Activated CD4-positive, alpha-beta T cell treated with anti-CD3 and anti-CD28 coated beads for 36 hours (primary cell): ENCODE measurements at places on chromosomes 12 and 14. TPM values are rescaled to one million over a fixed set of nuclear protein-coding genes. Genes with fewer than 3 reads are reported as not detected.

The NFATC4 gene
- total RNA-seq, result 0.30 TPM

The PTGER2 gene
- total RNA-seq, result 2.4 TPM

The MYO1H gene
- total RNA-seq, result not detected

The FGF23 gene
- not detected for total RNA-seq

The LTBP2 gene
- 0.37 TPM for total RNA-seq

The SPTSSA gene
- 8.9 TPM for total RNA-seq

The AMIGO2 gene
- total RNA-seq, result 17.1 TPM

The OR4M1 gene
- total RNA-seq, result not detected

The TAS2R30 gene
- 1.4 TPM for total RNA-seq

The A2M gene
- total RNA-seq, result 0.16 TPM

- peaks cover 31% of the 10 kb centered on the region for H3K36me3 ChIP-seq
- H3K27me3 ChIP-seq, result no peaks in the 10 kb centered on the region
- DNase-seq, result no peak
- peaks cover 9% of the 10 kb centered on the region for H3K4me1 ChIP-seq
These were observed 74.7 kb downstream of the NIN start for GRCh38 chr14:50756300-50756699.

DNA sequence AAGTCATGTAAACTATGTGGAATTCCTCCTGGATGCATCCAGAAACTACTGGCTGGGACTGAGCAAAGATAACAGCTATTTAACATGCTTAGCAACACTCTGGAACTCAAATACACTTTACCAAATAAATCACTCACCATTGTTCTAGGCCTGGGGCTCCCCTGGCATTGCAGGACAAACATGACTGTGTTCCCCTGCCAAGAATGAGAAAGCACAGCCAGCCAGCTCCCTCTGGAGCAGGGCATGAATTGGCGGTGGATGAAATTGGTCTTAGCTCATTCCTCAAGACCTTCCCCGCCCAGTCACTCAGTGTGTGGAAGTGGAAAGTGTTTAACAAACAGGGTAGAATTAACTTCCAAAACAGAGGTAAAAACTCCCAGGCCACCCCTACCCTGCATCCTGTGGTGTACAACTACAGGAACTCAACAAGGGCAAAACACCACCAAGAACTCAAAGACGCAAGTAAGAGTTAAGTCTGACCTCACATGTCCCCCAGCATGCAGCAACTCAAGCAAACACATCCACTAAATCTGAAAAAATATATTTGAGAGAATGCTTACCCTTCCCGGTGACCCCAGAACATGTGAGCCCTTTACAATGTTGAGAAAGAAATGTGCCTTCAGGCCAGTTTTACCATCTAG is 58.4 kb upstream of the BDKRB2 start:
- H3K4me1 ChIP-seq, result no peaks in the 10 kb centered on the region
- DNase-seq, result no peak
- no peaks in the 10 kb centered on the region for H3K36me3 ChIP-seq

DNA sequence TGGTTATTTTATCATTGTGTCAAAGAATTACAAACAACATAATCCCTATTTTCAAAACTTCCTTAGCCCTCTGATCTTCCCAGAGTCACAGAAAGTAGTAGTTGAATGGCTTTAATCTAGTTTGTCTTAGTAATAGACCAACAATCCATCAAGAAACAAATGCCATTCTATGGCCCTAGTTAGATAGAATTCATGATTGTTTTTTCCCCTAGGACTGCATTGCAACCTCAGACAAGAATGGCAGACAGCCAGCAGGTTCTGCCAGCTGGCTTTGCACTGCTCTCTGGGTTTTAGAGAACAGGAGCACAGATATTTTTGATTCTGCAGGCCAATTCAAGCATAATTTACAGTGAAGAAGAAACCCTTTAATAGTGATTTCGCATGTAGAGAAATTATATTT is 33.8 kb downstream of the SYT1 start:
- no peak for DNase-seq
- no peaks in the 10 kb centered on the region for H3K36me3 ChIP-seq
- no peak overlapping the region for H3K4me3 ChIP-seq
- H3K4me1 ChIP-seq, result no peaks in the 10 kb centered on the region

DNA sequence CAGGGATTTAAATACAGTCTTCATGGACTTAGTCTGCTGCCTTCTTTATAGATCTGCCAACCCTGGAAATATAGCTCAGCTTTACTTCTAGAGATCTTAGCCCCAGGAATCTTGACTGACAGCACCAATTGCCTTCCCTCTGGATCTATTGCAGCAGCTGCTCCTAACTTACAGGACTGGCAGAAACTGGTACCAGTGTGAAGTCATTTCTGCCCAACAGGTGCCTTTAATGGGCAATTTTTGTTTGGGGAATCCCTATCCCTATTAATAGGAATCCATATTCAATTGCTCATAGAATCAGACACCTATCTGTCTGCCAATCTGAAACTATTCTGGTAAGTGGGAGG is 27.2 kb downstream of the SPX start:
- H3K27me3 ChIP-seq, result peaks cover 2% of the 10 kb centered on the region
- H3K4me3 ChIP-seq, result no peak overlapping the region
- H3K27ac ChIP-seq, result no peak overlapping the region
- H3K36me3 ChIP-seq, result no peaks in the 10 kb centered on the region
- no peaks in the 10 kb centered on the region for H3K4me1 ChIP-seq

DNA sequence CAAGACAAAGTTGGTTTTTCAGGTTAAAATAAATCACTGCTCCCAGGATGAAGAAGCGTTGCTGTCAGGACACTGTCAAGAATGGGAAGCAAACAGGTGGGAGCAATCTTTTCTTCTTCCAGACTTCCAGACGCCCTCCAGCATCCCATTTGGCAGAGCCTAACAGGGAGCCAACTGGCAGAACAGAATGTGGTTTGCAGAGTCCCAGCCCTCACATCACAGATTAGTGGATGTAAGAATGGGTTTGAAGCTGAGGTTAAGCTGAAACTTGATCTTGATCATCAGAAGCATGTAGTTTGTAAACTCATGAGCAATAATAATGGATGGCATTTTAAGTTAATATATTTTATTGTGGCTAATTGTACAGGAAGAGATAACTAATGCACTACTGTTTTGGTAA is 636.4 kb downstream of the SLC6A15 start:
- H3K27ac ChIP-seq, result no peak overlapping the region
- no peaks in the 10 kb centered on the region for H3K36me3 ChIP-seq
- DNase-seq, result no peak
- no peaks in the 10 kb centered on the region for H3K27me3 ChIP-seq
- no peak overlapping the region for H3K4me3 ChIP-seq

- H3K36me3 ChIP-seq, result no peaks in the 10 kb centered on the region
- no peaks in the 10 kb centered on the region for H3K4me1 ChIP-seq
- H3K27ac ChIP-seq, result no peak overlapping the region
These were observed 27.4 kb upstream of the CEBPE start for GRCh38 chr14:23146351-23146910.

DNA sequence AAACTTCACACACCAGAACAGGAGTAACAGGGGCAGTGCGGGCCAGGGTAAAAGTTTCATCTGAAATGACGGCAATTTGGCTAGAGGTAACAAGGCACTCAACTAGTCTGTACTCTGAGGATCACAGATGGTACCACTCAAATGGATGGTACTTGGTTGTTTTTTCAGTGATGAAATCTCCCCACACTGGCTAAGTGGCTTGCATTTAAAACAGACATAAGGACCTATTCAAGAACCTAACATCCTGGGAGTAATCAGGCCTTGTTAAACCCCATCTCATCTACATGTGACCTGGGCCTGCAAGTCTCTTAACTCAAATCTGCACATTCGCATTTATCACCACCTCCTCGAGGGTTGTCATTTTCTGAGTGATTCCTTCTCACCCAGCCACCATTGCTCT is 90.8 kb downstream of the PRKAB1 start:
- H3K27ac ChIP-seq, result no peak overlapping the region
- peaks cover 45% of the 10 kb centered on the region for H3K36me3 ChIP-seq
- H3K4me1 ChIP-seq, result no peaks in the 10 kb centered on the region
- DNase-seq, result no peak
- no peak overlapping the region for H3K4me3 ChIP-seq
- H3K27me3 ChIP-seq, result no peaks in the 10 kb centered on the region

DNA sequence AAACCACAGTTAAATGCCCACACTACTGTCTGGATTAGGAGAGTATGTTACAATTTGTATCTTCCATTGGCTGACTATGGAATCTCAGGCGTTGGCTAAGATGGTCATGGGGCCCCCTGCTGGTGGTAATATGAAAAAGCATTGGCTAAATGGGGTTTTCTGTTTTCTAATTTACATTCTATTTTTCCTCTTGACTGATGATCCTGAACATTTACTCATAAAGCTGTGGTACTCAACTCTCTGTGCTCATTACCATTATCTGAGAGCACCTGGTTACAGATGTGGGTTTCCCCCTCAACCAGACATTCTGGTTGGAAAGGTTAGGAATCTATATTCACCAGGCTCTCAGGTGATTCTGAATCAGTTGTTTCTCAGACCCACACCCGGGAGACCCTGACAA is 64.8 kb downstream of the WSCD2 start:
- H3K27me3 ChIP-seq, result peaks cover 7% of the 10 kb centered on the region
- no peak overlapping the region for H3K4me3 ChIP-seq
- H3K27ac ChIP-seq, result no peak overlapping the region
- H3K4me1 ChIP-seq, result no peaks in the 10 kb centered on the region
- H3K36me3 ChIP-seq, result no peaks in the 10 kb centered on the region

DNA sequence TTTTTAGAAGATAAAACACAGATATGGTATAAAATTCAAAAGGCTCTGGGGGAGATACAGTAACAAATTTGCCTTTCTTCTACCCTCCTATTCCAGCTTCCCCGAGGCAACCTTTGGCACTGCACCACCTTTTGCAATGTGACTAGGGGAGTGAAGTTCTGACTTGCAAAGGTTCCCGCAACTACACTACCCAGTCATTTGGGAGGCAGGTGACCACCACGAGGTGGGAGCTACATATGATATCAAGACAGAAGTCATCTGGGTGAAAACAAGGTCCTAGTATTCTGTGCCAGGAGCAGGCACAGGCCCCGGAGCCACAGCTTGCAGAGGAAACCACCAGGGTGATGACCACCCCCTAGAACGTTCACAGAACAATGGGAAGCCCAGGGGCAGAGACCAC is 141.5 kb downstream of the TTC7B start:
- no peak for DNase-seq
- no peaks in the 10 kb centered on the region for H3K36me3 ChIP-seq
- no peak overlapping the region for H3K27ac ChIP-seq
- H3K27me3 ChIP-seq, result no peaks in the 10 kb centered on the region
- peaks cover 38% of the 10 kb centered on the region for H3K4me1 ChIP-seq
- no peak overlapping the region for H3K4me3 ChIP-seq

GRCh38 chr14:101789222-101789621 is 27.7 kb downstream of the PPP2R5C start:
- H3K27ac ChIP-seq, result no peak overlapping the region
- H3K4me1 ChIP-seq, result peaks cover 33% of the 10 kb centered on the region
- H3K27me3 ChIP-seq, result no peaks in the 10 kb centered on the region
- DNase-seq, result no peak
- no peak overlapping the region for H3K4me3 ChIP-seq

GRCh38 chr14:26917086-26917485 is 319.3 kb upstream of the NOVA1 start:
- H3K27ac ChIP-seq, result no peak overlapping the region
- H3K4me1 ChIP-seq, result no peaks in the 10 kb centered on the region

GRCh38 chr12:12759234-12759915 is 26.1 kb upstream of the APOLD1 start:
- H3K27ac ChIP-seq, result no peak overlapping the region
- H3K4me1 ChIP-seq, result no peaks in the 10 kb centered on the region
- no peaks in the 10 kb centered on the region for H3K27me3 ChIP-seq
- no peak for DNase-seq

DNA sequence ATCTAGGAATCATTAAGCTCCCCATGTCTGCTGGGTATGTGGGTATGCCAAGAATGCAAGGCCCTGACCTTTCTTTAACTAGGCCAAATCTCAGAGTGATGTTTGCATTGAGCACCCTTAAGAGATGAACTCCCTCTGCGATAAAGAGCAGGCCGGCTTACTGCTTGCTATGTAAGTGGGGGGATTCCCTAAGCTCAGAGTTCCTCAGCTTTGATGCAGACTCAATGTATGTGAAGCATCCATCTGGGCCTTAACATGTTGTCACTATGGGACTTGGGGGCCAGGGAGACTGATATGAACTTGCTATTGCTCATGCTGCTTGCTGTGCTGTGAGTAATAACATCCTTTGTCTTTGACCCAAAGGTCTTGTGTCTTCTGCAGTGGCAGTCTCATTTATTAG is 149.7 kb downstream of the C12orf75 start:
- H3K4me1 ChIP-seq, result no peaks in the 10 kb centered on the region
- no peak overlapping the region for H3K27ac ChIP-seq
- H3K4me3 ChIP-seq, result no peak overlapping the region
- no peak for DNase-seq
- peaks cover 2% of the 10 kb centered on the region for H3K27me3 ChIP-seq

DNA sequence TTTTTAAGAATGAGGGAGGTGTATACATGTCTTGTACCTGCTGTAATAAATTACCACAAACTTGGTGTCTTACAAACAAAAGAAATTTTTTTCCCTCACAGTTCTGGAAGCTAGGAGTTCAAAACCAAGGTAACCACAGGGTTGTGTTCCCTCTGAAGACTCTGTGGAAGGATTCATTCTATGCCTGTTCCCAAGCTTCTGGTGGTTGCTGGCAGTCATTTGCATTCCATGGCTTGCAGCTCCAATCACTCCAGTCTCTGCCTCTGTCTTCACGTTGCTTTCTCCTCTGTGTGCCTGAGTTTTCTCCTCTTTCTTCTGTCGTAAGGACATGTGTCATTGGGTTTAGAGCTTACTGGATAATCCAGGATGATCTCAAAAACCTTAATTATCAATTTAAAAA is 15.4 kb upstream of the ZNF641 start:
- H3K36me3 ChIP-seq, result no peaks in the 10 kb centered on the region
- H3K27me3 ChIP-seq, result peaks cover 3% of the 10 kb centered on the region
- DNase-seq, result no peak

- peak overlapping the region; percentile 29 for H3K27ac ChIP-seq
- H3K27me3 ChIP-seq, result no peaks in the 10 kb centered on the region
- no peak for DNase-seq
- no peak overlapping the region for H3K4me3 ChIP-seq
These were observed 15.0 kb upstream of the MANSC4 start for GRCh38 chr12:27794818-27795584.
